Neural crest cell (in vitro differentiated cells): ENCODE measurements at places on chromosomes 11 and 22. TPM values are rescaled to one million over a fixed set of nuclear protein-coding genes. Genes with fewer than 3 reads are reported as not detected.

The KRTAP5-11 gene
- total RNA-seq: not detected in 2 replicates

DNA sequence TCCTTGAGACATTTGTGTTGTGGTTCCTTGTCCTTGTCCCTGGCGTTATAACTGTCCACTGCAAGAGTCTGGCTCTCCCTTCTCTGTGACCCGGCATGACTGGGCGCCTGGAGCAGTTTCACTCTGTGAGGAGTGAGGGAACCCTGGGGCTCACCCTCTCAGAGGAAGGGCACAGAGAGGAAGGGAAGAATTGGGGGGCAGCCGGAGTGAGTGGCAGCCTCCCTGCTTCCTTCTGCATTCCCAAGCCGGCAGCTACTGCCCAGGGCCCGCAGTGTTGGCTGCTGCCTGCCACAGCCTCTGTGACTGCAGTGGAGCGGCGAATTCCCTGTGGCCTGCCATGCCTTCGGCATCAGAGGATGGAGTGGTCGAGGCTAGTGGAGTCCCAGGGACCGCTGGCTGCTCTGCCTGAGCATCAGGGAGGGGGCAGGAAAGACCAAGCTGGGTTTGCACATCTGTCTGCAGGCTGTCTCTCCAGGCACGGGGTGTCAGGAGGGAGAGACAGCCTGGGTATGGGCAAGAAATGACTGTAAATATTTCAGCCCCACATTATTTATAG lies 23.0 kb downstream of the MYBPC3 start:
- no peaks in the 10 kb centered on the region for H3K4me1 ChIP-seq
- no peak overlapping the region for H3K27ac ChIP-seq
- no peaks in the 10 kb centered on the region for H3K27me3 ChIP-seq
- no peak for DNase-seq
- H3K4me3 ChIP-seq: no peak overlapping the region

- H3K4me3 ChIP-seq: no peak overlapping the region
- peaks cover 78% of the 10 kb centered on the region for H3K27me3 ChIP-seq
- peaks cover 13% of the 10 kb centered on the region for H3K4me1 ChIP-seq
- DNase-seq: no peak
- no peaks in the 10 kb centered on the region for H3K36me3 ChIP-seq
- H3K27ac ChIP-seq: no peak overlapping the region
These were observed 1.1 kb downstream of the SHANK2 start for GRCh38 chr11:71251151-71251721.

- H3K27me3 ChIP-seq: peaks cover 56% of the 10 kb centered on the region
- no peak overlapping the region for H3K4me3 ChIP-seq
- no peaks in the 10 kb centered on the region for H3K36me3 ChIP-seq
- H3K27ac ChIP-seq: no peak overlapping the region
- DNase-seq: no peak
These were observed 3.1 kb upstream of the IL10RA start for GRCh38 chr11:117983163-117983475.

The SYT7 gene
- 3.8 and 4.1 TPM in 2 replicates for total RNA-seq

The FAT3 gene
- total RNA-seq: 34.2 and 39.2 TPM in 2 replicates

- peak overlapping the region; percentile 85 for H3K4me3 ChIP-seq
- H3K4me1 ChIP-seq: peaks cover 18% of the 10 kb centered on the region
- peaks cover 10% of the 10 kb centered on the region for H3K27me3 ChIP-seq
- peaks cover 5% of the 10 kb centered on the region for H3K36me3 ChIP-seq
- no peak for DNase-seq
These were observed 558 bp downstream of the TSPAN4 start for GRCh38 chr11:843086-843734.

DNA sequence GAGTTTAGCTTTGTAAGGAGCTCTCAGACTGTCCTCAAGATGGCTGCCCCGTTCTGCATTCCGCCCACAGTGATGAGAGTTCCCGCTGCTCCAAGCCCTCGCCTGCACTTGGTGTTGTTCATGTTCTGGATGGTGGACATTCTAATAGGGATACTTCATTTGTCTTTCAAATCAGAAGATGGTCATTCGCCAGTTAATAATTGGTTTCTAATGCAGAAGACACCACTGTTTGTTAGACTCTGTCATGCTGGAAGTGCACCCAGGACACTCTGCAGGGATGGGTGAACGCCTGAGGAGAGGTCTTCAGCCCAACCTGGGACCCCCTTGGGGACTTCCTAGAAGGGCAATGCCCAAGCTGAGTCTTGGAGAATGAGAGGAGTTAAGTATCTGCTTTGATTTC lies 836.4 kb downstream of the TBC1D22A start:
- DNase-seq: no peak
- no peaks in the 10 kb centered on the region for H3K36me3 ChIP-seq
- peaks cover 12% of the 10 kb centered on the region for H3K27me3 ChIP-seq
- no peak overlapping the region for H3K27ac ChIP-seq
- H3K4me3 ChIP-seq: no peak overlapping the region

DNA sequence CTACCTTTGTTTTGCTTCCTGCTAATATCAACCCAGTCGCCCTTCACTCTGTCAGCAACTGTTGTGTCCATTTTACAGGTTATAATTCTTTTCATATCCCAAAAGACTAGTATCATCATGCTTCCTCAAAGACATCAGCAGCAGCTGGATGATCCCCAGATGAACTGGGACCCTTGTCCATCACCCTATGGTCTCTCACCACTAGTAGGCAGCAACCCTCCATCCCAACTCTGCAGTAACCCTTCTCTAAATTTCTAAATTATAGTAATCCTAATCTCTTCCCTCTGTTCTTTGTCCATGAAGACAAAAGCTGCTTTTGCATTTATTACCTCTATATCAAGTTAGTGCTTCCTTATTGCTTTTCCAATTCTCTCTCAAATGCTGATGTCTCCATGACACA lies 1025.8 kb downstream of the FAM181B start:
- no peak overlapping the region for H3K4me3 ChIP-seq
- DNase-seq: no peak
- no peak overlapping the region for H3K27ac ChIP-seq
- H3K4me1 ChIP-seq: no peaks in the 10 kb centered on the region

GRCh38 chr11:128904303-128904655 lies 13.1 kb downstream of the KCNJ5 start:
- H3K27ac ChIP-seq: no peak overlapping the region
- peaks cover 89% of the 10 kb centered on the region for H3K27me3 ChIP-seq
- peak overlapping the region; percentile 58 for H3K4me3 ChIP-seq
- H3K36me3 ChIP-seq: no peaks in the 10 kb centered on the region

The PKNOX2 gene
- total RNA-seq: 21.5 and 23.5 TPM in 2 replicates

GRCh38 chr11:70688142-70688541 lies 289.8 kb downstream of the CTTN start:
- DNase-seq: no peak
- no peaks in the 10 kb centered on the region for H3K36me3 ChIP-seq
- H3K4me3 ChIP-seq: no peak overlapping the region
- H3K27ac ChIP-seq: no peak overlapping the region
- H3K27me3 ChIP-seq: no peaks in the 10 kb centered on the region
- H3K4me1 ChIP-seq: no peaks in the 10 kb centered on the region

GRCh38 chr22:35212009-35212408 lies 45.3 kb upstream of the HMGXB4 start:
- no peak overlapping the region for H3K4me3 ChIP-seq
- no peak overlapping the region for H3K27ac ChIP-seq
- peaks cover 19% of the 10 kb centered on the region for H3K27me3 ChIP-seq

The YAP1 gene
- 138 and 142 TPM in 2 replicates for total RNA-seq

- no peaks in the 10 kb centered on the region for H3K36me3 ChIP-seq
- H3K4me3 ChIP-seq: no peak overlapping the region
- no peaks in the 10 kb centered on the region for H3K4me1 ChIP-seq
- H3K27me3 ChIP-seq: peaks cover 15% of the 10 kb centered on the region
These were observed 142.8 kb upstream of the B3GAT1 start for GRCh38 chr11:134554861-134555260.

- H3K4me1 ChIP-seq: peaks cover 91% of the 10 kb centered on the region
- peaks cover 6% of the 10 kb centered on the region for H3K36me3 ChIP-seq
- H3K27ac ChIP-seq: peak overlapping the region; percentile 97
- no peak for DNase-seq
These were observed 50.3 kb downstream of the TEAD1 start for GRCh38 chr11:12724301-12725054.
